T-cell (primary cell): ENCODE measurements at places on chromosomes 6 and 20. TPM values are rescaled to one million over a fixed set of nuclear protein-coding genes. Genes with fewer than 3 reads are reported as not detected.

The SRMS gene
- total RNA-seq: not detected

- no peaks in the 10 kb centered on the region for H3K27me3 ChIP-seq
- no peak for DNase-seq
- peaks cover 25% of the 10 kb centered on the region for H3K4me1 ChIP-seq
- no peaks in the 10 kb centered on the region for H3K36me3 ChIP-seq
- no peak overlapping the region for H3K4me3 ChIP-seq
Measured at GRCh38 chr6:24988562-24988961, 52.8 kb upstream of the RIPOR2 start.

DNA sequence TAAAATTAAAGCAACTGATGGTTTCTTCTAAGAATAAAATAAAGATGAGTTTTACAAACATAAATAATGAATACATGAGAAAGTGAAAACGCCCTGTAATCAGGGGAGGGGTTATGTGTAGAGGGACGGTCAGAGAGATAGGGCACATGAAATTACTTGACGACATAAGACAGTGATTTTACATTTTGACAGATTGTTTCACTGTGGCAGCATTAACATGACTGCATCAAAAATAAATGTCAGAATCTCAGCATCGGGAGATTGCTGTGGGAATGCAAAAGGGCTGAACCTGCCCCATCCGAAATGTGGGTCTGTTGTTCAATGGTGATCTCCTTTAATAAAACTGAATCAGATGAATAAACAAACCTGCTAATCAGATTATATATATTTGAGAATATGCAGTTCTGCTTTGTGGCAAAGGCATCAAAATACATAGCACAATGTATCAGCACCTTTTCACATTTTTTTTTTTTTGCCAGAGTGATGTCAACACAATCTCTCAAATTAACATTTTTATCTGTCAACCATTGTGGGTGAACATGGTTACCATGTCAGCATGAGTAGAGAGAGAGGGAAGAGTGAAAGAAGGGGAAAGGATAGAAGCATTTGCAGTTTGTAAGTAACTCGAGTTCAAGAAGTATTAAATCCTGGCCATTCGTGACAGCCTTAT lies 177.1 kb upstream of the MAN1A1 start:
- no peaks in the 10 kb centered on the region for H3K36me3 ChIP-seq
- DNase-seq: no peak
- no peak overlapping the region for H3K4me3 ChIP-seq
- no peak overlapping the region for H3K27ac ChIP-seq
- no peaks in the 10 kb centered on the region for H3K27me3 ChIP-seq
- H3K4me1 ChIP-seq: no peaks in the 10 kb centered on the region

The OR2B6 gene
- total RNA-seq: not detected

DNA sequence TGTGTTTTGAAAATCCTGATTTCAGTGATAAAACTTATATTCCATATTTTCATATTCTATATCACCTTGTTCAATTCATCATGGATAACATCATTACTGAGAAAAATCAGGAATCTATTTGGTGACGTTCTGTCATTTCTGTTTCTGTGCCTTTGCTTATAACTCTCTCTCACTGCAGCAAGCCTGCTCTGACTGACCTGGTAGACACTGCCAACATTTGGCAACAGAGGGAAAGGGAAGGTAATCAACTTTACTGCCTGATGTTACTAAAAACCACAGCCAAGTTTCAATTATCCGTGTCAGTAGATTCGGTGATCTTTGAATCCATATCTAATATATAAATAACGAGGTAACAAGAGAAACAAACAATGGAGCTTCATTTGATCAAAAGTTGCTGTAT lies 501.9 kb downstream of the LMBRD1 start:
- DNase-seq: no peak
- no peak overlapping the region for H3K4me3 ChIP-seq
- H3K4me1 ChIP-seq: no peaks in the 10 kb centered on the region
- H3K27ac ChIP-seq: no peak overlapping the region

The BANF2 gene
- total RNA-seq: not detected

The TFAP2D gene
- total RNA-seq: not detected

GRCh38 chr20:41178904-41179432 lies 41.6 kb downstream of the PLCG1 start:
- no peak overlapping the region for H3K27ac ChIP-seq
- no peaks in the 10 kb centered on the region for H3K27me3 ChIP-seq

GRCh38 chr6:5132731-5133130 lies 47.6 kb downstream of the PPP1R3G start:
- H3K36me3 ChIP-seq: no peaks in the 10 kb centered on the region
- H3K4me3 ChIP-seq: no peak overlapping the region
- no peaks in the 10 kb centered on the region for H3K27me3 ChIP-seq
- H3K27ac ChIP-seq: no peak overlapping the region
- peaks cover 2% of the 10 kb centered on the region for H3K4me1 ChIP-seq

GRCh38 chr6:165850434-165851019 lies 187.5 kb upstream of the PDE10A start:
- H3K4me3 ChIP-seq: no peak overlapping the region
- H3K36me3 ChIP-seq: no peaks in the 10 kb centered on the region
- peak; percentile 22 for DNase-seq

DNA sequence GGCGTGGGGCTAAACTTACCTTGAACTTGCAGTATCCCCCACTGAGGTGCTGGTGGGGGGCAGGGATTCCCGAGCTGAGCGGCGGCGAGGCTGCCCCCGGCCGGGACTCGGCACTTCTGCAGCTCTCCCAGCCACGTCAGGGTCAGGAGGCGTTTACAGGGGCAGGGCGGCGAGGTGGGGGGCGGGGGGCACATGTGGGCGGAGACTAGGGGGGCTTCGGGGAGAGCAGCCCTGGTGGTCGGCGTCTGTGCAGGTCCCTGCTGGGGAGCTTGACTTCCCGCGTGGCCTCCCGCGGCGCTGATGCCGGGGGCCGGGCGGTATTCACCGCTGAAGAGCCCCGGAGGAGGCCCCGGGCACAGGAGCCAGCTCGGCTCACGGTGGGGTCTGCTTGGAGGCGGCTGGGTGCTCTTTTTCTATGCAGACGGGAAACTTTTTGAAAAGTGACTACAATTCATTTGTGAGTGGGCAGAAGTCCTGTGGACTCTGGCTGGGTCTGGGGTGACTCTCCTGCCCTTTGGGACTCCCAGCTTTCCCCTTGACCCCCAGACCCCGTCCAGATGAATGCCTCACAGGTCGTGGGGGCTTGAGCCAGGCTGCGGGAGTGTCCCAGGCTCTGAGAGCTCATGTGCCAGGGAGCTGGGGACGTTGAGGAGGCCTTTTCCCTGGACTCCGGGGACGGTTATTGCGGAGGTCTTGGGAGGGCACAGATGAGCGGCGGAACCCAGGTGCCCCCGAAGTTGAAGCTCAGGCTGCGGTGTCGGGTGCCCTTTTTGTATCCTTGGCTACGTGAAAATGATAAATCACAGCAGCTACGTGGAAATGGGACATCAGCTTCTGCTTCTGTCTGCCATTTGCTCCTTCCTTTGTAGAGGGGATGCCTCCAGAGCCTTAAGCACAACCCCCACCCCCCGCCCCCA lies 75.9 kb upstream of the GATA5 start:
- no peaks in the 10 kb centered on the region for H3K27me3 ChIP-seq
- H3K4me3 ChIP-seq: no peak overlapping the region
- DNase-seq: peak; percentile 10
- peaks cover 17% of the 10 kb centered on the region for H3K4me1 ChIP-seq
- no peaks in the 10 kb centered on the region for H3K36me3 ChIP-seq

DNA sequence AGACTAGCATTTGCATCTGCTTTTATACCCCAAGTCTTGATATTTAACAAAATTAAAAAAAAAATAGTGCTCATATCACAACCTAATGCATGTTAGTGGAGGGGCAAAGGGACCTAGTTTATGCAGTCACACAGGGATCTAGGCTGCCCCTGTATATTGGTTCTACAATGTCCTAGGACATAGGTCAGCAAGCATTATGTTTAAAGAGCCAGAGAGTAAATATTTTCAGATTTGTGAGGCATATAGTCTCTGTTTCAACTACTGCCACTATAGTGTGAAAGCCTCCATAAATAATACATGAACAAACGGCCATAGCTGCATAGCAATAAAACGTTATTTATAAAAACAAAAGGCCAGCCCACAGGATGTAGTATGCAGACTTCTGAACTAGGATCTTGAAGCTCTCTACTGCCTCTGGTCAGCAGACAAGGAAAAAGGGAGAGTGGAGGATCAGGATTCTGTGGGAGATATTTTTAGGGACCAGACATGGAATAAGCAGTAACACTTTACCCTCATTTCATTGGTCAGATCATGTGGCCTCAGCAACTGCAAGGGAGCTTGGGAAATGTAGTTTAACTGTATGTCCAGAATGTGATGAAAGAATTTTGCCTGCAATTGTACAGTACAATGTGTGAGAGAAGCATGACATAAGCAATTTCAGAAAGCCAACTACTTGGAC lies 414.2 kb upstream of the SPTLC3 start:
- no peaks in the 10 kb centered on the region for H3K36me3 ChIP-seq
- no peaks in the 10 kb centered on the region for H3K27me3 ChIP-seq
- H3K4me3 ChIP-seq: no peak overlapping the region
- H3K4me1 ChIP-seq: no peaks in the 10 kb centered on the region

GRCh38 chr6:70884074-70884983 lies 72.5 kb downstream of the B3GAT2 start:
- no peak overlapping the region for H3K27ac ChIP-seq
- H3K4me3 ChIP-seq: no peak overlapping the region
- no peak for DNase-seq
